ENCODE measurements at places on chromosomes 16 and 17.

- DNase-seq = no peak
These were observed 1.3 kb upstream of the HERPUD1 start for GRCh38 chr16:56930486-56931270.

DNA sequence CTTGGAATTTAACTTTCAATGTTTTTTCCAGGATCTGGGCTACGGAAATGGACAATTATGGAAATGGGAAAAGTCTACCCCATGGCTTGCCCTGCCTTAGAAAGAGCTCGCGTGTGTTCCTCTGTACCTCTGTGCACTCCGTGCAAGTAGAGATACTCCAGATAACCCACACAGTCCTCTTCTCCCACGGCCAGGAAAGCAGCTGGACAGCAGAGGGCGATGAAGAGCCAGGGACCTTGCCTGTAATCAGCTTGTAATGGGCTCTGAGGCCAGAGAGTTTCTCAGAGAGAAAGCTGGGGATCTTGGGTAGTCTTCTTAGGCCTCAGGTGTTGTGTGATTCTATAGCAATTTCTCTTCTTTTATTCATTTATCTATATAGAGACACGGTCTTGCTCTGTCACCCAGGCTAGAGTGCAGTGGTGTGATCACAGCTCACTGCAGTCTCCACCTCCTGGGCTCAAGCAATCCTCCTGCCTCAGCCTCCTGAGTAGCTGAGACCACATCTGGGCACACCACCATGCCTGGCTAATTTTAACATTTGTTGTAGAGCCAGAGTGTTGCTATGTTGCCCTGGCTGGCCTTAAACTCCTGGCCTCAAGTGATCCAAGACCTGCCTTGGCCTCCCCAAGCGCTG lies 2.4 kb upstream of the SOCS7 start:
- DNase-seq = peak; percentile 64

DNA sequence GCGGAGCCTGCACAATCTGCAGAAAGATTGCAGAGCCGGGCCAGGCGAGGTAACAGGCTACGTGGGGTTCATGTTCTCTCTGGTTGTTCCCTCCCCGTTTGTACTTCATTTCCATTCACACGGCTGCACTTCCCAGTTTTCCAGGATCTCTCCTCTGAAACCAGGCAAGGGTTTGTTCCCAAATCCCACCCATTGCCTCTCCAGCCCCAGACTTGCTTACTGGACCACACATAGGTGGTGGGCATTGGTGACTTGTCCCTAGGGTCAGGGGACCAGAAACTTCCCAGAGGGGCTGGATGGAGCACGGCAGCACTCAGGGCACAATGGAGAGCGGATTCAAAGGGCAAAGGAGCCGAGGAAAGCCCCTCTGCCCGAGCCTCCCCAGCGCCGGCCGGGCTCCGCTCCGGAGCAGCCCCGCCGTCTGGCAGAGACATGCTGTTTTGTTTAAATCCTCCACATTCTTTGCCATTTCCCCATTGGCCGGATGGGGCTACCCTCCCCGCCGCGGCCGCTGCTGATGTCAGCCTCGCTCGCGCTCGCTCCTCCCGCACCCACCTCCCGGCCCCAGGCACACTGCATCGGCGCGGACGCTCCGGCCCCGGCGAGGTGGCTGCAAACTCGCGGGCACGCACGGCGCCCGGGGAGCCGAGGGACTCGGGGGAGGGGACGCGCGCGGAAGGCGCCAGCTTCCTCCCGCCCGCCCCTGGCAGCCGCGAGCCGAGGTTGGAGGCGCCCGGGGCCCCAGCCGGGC lies at the start of gene PITPNC1:
PITPNC1 (plus strand) TSS at position 545 of the 751 bp plus-strand sequence.
- DNase-seq = no peak

GRCh38 chr16:15777533-15778203 lies 79.2 kb downstream of the MYH11 start:
- DNase-seq = no peak

- no peak for DNase-seq
These were observed 501.1 kb upstream of the KIF2B start for GRCh38 chr17:53321651-53322050.

DNA sequence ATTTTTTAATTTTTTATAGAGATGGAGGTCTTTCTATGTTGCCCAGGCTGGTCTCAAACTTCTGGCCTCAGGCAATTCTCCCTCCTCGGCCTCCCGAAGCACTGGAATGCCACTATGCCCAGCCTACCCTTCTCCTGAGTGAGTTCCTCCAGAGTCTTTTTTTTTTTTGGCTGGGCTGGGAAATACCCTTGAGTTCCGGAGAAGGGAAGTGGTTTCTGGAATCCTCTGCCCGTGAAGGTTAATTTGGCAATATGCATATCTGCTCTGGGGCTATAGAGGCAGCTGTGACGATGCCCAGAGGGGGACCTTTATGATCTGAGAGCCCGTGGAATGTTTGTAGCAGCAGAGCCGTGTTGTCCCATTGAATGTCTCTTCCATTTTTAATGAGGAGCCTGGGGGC lies 217.5 kb downstream of the RBFOX1 start:
- DNase-seq = no peak

GRCh38 chr17:2459917-2460271 lies 51.8 kb downstream of the METTL16 start:
- no peak for DNase-seq

- DNase-seq = no peak
These were observed 504 bp downstream of the SRSF1 start for GRCh38 chr17:58006560-58006923.

GRCh38 chr16:27436065-27436464 lies 34.1 kb downstream of the IL21R start:
- DNase-seq = no peak

DNA sequence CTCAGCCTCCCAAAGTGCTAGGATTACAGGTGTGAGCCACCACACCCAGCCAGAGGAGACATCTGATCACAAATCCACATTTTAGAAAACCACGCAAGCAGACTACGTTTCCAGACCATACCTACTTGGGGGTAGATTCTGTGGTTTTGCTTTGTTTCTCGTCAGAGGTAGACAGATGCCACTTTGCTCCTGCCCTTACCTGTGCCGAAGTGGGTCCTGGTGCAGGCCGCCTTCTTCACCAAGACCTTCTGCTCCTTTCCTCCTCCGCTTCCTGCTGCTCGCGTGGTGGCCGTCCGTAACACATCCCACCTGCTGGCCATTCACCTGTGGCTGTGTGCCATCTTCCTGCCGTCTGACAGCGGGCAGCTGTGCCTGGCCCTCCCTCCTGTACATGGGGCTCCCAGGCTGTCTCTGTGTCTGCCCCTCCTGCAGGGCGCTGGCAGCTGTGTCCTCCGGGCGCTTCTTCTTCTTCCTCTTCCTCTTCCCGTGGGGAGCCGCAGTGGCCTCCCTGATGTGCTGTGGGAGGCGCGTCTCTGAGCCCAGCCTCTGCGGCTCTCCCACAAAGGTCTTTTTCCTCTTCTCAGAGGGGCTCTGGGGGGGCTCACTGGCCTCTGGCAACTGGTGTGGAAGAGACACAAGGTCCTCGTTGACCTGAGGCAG lies 21.2 kb upstream of the CYTH1 start:
- DNase-seq = no peak

GRCh38 chr17:6669479-6670212 lies 18.1 kb downstream of the C17orf100 start:
- DNase-seq = no peak

DNA sequence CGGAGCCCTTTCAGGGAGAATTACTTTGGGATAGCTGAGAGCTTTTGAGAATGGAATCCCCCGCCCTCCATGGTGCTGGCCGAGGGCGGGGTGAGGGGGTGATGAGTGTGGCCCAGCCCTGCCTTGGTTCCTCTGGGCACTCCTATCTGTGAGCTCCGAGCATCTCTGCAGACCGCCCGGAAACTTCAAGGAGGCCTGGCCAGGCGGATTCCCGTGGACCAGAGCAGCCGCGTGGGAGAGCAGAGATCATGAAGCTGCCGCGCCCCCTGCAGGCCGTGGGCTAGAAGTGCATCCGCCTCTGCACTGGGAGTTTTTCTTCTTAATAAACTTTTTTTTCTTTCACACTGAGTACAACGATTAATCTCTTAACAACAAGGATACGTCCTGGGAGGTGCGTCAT lies 392.9 kb upstream of the EEF2KMT start:
- no peak for DNase-seq

DNA sequence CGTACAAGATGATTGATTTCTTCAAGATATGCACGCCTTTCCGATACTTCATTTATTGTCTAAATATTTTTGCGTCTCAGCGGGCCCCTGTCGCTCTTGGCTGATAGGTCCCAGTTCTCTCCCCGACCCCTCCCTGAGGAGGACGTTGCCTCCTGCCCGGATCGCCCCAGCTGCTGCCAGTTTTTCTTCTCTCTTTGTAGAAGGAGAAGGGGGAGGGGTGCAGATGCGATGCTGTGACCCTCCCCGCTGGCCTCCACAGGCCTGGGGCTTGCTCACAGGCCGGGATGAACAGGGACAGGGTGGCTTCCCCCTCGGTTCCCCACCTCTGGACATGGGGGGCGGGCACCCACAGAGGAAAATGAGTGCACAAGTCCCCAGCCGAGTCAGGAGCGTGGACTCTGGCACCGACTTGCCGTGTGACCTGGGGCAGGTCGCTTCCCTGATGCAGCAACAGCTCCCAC lies 53.6 kb upstream of the ZC3H18 start:
- DNase-seq = no peak
